ENCODE measurements at places on chromosomes 7 and 10. TPM values are rescaled to one million over a fixed set of nuclear protein-coding genes. Genes with fewer than 3 reads are reported as not detected.
A peak's percentile ranks its signal among the peaks of the same experiment; 100 is the strongest.

Gene AQP1
- total RNA-seq = not detected

- no peak overlapping the region for H3K4me3 ChIP-seq
- H3K36me3 ChIP-seq = no peaks in the 10 kb centered on the region
- no peak for DNase-seq
- H3K27me3 ChIP-seq = no peaks in the 10 kb centered on the region
- no peak overlapping the region for H3K27ac ChIP-seq
- H3K4me1 ChIP-seq = peaks cover 9% of the 10 kb centered on the region
Measured at GRCh38 chr10:29628311-29628710, 6.5 kb downstream of the SVIL start.

Gene CADPS2
- not detected for total RNA-seq

DNA sequence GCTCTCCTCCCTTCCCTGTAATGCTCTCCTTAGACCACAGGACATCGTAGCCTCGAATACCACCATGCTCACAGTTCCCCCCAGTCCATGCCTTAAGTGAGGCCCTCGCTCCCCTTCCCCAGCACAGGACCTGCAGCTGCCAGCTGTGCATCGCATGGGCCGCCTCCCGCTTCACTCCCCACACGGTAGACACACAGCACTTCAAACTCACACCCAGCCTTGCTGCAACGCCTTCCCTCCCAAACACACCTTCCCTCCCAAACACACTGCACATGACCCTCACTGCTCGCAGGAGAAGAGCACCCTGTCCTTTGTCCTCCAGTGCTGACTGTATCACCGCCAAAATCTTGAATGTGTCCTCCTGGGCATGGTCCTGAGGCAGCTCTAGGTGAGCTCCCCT, 42.6 kb downstream of the COBL start:
- no peak overlapping the region for H3K4me3 ChIP-seq
- H3K27ac ChIP-seq = no peak overlapping the region
- no peak for DNase-seq
- H3K36me3 ChIP-seq = no peaks in the 10 kb centered on the region
- no peaks in the 10 kb centered on the region for H3K4me1 ChIP-seq

DNA sequence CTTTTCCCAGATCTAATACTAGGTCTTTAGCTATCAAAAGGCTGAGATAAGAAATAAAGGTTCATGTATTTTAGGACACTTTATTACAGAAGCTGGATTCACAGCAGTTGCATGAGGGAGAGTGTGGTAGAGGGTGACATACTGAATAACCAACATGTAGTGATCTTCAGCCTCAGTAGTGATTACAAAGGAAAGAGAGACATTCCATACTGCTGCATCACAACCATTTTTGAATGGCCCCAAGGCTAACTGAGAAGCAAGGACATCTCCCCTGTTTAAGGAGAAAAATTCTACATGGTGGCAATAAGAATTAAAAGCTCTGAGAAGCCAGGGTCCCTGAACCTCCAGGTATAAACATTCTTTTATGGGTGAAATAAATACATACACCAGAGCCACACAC, 35.3 kb downstream of the COG5 start:
- no peak overlapping the region for H3K27ac ChIP-seq
- DNase-seq = no peak
- peaks cover 12% of the 10 kb centered on the region for H3K36me3 ChIP-seq
- no peak overlapping the region for H3K4me3 ChIP-seq
- H3K4me1 ChIP-seq = no peaks in the 10 kb centered on the region

Gene ANKRD1
- total RNA-seq = not detected

DNA sequence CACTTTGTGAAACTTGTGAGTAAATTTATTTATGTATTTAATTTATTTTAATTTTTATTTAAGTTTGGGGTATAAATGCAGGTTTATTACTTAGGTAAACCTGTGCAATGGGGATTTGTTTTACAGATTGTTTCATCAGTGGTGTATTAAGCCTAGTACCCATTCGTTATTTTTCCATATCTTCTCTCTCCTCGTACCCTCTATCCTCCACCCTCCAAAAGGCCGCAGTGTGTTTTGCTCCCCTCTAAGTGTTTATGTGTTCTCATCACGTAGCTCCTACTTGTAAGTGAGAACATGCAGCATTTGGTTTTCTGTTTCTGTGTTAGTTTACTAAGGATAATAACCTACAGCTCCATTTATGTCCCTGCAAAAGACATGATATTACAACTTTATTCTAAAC, 145.4 kb upstream of the SMIM30 start:
- no peak overlapping the region for H3K27ac ChIP-seq
- no peaks in the 10 kb centered on the region for H3K36me3 ChIP-seq
- H3K4me3 ChIP-seq = no peak overlapping the region
- no peak for DNase-seq
- no peaks in the 10 kb centered on the region for H3K27me3 ChIP-seq
- H3K4me1 ChIP-seq = no peaks in the 10 kb centered on the region

DNA sequence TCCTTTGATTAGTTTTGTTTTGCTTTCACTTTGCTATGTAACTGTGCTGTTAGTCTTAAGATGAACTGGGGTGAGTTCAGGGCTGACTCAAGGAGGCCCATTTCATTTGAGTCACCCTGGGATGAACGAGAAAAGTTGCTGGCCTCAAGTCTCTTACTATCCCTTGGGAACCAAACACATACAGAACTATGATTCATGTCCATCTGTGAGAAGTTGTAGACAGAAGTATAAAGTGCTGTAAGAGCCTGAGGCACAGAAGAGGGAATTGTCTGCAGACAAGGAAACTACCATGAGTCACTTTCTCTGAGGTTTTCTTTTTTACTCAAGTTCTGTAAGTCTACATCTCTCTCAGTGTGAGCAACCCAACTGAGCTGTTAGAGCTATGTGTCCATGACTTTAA, 179.8 kb upstream of the CSTF2T start:
- H3K4me1 ChIP-seq = no peaks in the 10 kb centered on the region
- no peak overlapping the region for H3K4me3 ChIP-seq
- no peaks in the 10 kb centered on the region for H3K27me3 ChIP-seq
- peak overlapping the region; percentile 40 for H3K27ac ChIP-seq

DNA sequence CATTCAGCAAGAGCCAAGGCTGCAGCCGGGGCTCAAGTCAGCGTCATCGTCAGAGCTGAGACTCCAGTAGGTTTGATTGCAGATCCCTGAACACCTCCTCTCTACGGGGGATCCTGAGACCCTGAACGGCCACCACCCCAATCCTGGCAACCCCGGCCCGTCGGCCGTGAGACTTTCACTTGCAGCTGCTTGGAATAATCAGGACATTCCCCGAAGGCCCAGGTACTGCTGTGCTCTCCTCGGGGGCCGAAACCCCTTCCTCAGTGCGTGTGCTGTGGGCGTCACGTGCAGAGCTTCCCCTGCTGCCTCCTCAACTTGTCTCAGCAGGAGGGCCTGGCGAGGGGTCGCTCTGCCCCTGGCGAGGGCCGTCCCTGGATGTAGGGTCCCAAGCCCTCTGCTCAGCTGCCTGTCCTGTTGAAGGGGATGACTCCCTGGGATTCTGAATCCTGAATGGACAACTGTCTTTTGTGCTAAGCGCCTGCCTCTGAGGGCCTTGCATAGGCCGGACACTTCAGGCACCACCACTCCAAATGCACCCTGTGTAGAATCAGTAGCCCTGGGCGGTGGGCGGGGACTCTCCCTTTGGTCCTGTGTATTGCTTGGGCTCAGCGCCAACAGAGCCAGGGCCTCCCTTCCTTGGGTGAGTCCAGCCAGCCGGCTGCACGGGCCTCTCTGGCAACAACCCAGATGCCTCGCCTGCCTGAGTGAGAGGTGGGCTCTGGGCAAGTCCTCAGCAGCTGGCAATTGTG, 63.8 kb upstream of the EBF3 start:
- H3K4me1 ChIP-seq = no peaks in the 10 kb centered on the region
- no peak overlapping the region for H3K4me3 ChIP-seq
- no peak overlapping the region for H3K27ac ChIP-seq
- no peak for DNase-seq
- H3K27me3 ChIP-seq = no peaks in the 10 kb centered on the region

DNA sequence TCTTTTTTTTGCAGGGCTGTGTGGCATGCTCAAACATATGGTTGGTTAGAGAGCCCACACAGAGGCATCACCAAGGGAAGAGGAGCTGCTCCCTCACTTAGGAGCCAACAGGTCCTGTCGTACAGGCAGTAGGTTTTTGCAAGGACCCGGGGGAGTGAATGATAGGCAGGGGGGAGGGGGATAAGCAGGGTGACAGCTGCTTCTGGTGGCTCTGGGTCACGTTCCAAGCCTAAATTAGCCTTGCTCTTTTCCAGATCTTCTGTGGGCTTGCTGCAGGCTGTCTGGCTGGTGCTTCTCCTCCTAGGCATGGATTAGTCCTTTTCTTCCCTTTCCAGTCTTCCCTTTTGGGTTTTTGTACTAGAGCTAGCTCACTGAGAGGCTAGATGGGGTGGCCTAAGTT, 117.7 kb upstream of the PODXL start:
- H3K36me3 ChIP-seq = no peaks in the 10 kb centered on the region
- no peak overlapping the region for H3K4me3 ChIP-seq
- no peak for DNase-seq
- H3K27ac ChIP-seq = no peak overlapping the region

GRCh38 chr7:39615350-39615975, 7.9 kb upstream of the RALA start:
- H3K4me3 ChIP-seq = no peak overlapping the region
- no peak overlapping the region for H3K27ac ChIP-seq
- H3K36me3 ChIP-seq = no peaks in the 10 kb centered on the region
- DNase-seq = no peak
- peaks cover 10% of the 10 kb centered on the region for H3K27me3 ChIP-seq

DNA sequence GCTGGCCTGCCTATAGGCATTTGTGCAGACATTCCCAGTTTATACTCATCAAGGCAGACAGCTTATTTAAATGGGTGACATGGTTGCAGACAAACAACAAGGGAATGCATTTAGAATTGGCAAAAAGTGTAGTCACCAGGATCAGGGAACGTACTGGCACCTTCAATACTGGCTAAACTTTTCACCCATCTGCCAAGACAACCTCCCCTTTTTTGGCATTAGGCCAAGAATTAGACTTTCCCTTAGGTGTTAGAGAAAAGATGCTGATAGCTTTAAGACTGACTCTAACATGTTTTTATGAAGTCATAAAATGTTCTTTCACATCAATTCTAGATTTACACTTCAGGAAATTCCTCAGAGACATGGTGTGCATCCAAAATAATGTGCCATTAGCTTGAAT, 365.9 kb downstream of the PHTF2 start:
- H3K4me1 ChIP-seq = no peaks in the 10 kb centered on the region
- H3K36me3 ChIP-seq = no peaks in the 10 kb centered on the region
- H3K27ac ChIP-seq = no peak overlapping the region
- H3K4me3 ChIP-seq = no peak overlapping the region

Gene HOXA13
- total RNA-seq = not detected

Gene CC2D2B
- total RNA-seq = 0.14 TPM

DNA sequence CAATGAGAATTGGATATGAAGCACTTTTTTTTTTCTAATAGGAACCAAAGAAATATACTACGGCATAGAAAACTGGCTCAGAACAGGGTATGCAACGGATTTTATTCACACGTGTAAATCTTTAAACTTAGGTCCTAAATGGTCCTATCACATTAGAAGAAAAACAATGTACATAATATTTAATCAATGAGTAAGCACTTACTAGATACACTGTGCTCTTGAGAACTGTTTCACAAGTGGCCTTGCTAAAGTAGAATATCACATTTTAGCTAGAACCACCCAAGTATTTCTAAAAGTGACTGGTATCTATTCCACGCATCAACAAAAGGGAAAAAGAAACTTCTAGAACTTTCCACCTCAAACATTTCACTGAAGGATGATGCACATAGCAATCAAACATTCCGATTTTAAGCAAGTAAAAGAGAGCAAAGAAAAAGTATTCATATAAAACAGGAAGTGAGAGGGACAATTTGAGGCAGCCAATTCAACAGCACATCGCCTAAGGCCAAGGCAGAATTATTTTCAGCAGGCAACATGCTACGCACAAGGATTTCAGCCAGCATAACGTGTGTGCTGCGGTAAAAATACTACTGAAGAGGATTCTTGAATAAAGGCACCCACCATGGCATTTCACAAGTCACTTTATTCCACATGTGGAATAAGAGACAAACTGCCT, 55.8 kb downstream of the PARD3 start:
- no peaks in the 10 kb centered on the region for H3K36me3 ChIP-seq
- H3K4me1 ChIP-seq = no peaks in the 10 kb centered on the region
- DNase-seq = no peak
- no peaks in the 10 kb centered on the region for H3K27me3 ChIP-seq
- H3K27ac ChIP-seq = no peak overlapping the region

Gene MSS51
- 4.5 TPM for total RNA-seq

Gene SEMA4G
- total RNA-seq = 1.7 TPM

DNA sequence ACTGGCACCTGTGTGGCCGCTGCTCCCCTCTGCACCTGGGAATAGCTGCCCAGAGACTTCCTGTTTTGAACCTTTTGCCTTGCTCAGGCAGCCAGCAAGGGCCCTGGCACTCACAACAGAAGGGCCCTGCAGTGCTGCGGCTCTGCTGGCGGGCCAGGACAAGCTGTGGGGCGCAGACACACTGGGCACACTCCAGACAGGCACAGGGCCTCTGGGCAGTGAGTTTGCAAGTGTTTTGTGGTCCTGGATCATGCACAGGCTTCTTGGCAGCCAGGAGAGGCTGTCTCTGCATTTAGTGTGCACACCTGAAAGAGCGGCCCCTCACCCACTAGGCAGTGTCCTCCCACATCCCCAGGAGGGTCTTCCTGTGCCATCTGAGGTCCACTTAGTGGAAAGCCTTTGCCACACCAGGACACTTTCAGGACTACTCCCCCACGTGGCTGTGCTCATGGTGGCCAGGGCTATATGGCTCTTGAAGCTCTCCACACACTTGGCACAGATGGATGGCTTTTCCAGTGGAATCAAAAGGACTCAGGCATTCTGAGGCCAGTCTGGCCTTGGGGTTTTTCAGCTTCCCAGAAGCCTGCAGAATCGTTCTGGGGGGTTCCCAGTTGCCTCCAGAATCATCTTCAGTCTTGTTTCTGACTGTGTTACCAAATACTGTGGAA, 5.0 kb upstream of the ATP6V0E2 start:
- H3K4me1 ChIP-seq = peaks cover 85% of the 10 kb centered on the region
- H3K4me3 ChIP-seq = no peak overlapping the region
- H3K27me3 ChIP-seq = no peaks in the 10 kb centered on the region
- peak; percentile 40 for DNase-seq
- H3K36me3 ChIP-seq = no peaks in the 10 kb centered on the region
- H3K27ac ChIP-seq = no peak overlapping the region

Gene ABHD11
- total RNA-seq = 14.7 TPM

Gene FAM237B
- total RNA-seq = not detected

DNA sequence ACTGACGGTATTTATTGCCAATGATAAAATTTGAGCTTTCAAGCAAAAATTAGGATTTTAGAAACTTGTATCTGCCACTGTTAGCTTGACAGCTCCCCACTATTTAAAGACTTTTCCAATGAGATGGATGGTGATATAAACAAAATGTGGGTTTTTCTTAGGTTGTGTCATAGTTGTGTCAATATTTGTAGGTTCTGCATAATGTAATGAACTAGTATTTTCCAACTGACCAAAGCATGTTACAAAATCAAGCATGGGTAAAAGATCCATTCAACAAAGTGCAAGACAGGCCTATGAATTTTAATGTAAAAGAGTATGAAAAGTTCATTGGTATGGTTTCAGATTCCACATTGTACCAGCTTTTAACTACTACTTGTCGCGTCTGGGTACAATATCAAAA, 165.6 kb downstream of the SKAP2 start:
- no peaks in the 10 kb centered on the region for H3K27me3 ChIP-seq
- no peak overlapping the region for H3K27ac ChIP-seq
- no peaks in the 10 kb centered on the region for H3K36me3 ChIP-seq

- H3K4me1 ChIP-seq = no peaks in the 10 kb centered on the region
- no peak for DNase-seq
- no peaks in the 10 kb centered on the region for H3K27me3 ChIP-seq
- H3K36me3 ChIP-seq = no peaks in the 10 kb centered on the region
- no peak overlapping the region for H3K4me3 ChIP-seq
Measured at GRCh38 chr7:44285561-44285960, 39.8 kb downstream of the CAMK2B start.

Gene EN2
- not detected for total RNA-seq

All from natural killer cell (primary cell).